ENCODE measurements at places on chromosomes 16 and 17.

DNA sequence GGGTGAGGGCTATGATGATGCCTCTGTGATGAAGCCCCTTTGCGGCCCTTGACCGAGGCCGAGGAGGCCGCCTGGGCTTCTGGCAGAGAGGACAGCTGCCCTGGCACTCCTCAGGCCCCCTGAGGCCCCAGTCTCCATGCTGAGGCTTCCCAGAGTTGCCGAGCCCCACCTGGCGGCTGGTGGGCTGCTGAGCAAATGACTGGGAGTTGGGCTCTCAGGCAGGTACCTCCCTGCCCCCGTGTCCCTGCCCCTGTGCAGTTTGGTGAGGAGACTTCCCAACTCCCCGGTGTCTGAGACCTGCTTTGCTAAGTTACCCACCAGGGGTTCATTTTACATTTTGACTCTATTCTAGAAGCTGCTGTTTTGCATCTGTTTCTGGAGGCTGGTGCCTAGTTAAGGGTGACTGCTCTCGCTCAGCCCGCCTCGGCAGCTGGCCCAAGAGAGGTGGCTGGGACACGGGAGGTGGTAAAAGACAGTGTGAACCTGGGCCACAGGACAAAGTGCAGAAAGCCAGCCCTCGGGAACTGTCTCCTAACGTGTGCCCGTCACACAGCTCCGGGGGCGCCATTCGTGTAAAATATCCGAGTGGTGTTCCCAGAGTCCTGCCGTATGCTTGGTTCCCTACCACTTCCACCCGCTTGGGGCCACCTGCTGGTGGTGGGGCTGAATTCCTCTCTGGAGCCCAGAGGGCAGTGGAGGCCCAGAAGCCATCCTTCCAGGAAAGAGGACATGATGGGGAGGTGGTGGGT lies 134.5 kb downstream of the RAB11FIP4 start:
- DNase-seq: no peak

GRCh38 chr16:47728205-47728604 lies 267.1 kb downstream of the PHKB start:
- no peak for DNase-seq

DNA sequence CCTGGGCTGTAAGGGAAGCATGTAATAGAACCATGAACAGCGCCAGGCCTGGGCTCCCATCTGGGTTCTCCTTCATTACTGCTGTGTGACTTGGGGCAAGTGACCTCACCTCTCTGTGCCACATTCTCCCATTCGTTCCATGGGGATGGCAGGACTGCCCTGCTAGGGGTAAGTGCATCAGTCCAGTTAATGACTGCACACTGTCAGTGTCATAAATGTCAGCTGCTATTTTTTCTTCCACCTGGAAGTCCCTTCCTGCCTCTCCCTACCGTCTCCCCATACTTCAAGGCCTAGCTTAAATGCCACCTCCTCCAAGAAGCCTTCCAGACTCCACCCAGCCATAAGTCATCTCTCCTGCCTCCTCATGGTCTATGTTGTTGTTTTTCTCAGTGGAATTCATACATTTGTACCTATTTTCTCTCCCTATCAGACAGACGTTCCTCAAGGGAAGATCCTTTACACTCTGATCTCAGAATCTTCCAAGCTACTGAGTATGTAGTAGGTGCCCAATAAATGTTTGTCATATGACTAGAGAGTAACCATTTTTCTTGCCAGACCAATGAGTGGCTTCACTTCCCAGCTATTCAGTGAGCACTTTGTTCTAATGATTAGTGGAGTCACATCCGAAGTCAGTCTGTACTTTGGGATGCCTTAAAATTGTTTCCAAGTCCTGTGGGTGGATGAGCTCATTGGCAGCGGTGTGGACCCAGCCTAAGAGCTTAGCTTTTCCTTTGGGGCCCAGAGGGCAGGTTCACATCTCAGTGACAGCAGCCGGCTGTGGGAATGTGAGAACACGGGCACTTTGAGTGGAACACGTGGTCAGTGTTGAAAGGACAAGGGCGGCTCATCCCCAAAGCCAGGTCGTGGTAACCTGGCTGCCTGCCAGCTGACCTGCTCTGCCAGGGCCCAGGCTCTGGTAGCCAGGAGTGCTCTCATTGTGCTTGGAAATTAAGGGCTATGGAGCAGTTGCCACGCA lies 147.5 kb upstream of the GSE1 start:
- DNase-seq: no peak

GRCh38 chr17:32498391-32498790 lies 11.6 kb downstream of the CDK5R1 start:
- no peak for DNase-seq

DNA sequence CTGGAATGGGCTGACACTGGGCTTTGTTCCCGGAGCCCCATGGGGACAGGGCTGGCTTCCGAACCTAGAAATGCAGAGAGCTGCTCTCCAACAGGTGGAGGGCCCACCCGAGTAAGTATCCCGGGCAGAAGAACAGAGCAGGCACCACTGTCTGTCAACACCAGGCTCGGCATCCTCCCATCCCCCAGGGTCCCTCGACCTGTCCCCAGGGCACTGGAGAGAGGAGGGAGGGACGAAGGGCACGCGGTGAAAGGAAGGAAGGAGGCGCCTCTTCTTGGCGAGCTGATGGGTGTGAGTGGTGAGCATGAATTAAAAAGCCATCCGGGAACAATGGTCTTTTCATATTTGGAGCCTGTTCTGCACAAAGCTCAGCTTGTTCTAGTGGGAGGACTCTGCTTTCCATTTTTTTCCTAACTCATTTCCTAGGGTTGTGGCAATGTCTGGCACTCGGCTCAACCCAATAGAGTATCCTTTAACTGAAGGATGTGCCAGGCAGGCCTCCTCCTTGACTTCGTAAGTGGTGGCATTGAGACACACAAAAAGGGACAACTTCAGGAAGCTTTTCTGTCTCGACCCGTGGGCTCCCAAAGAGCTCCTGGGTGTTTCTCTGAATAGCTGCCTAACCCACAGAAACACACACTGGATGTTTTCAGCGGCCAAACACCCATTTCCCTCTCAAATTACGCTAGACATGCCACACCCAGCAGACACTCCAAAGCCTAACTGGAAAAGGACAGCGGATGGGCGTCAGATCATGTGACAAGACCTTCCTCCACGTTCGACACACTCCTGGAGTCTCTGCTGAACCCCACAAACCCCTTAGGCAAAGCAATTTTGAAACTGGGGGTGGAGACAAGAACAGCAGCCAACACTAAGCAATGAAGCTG lies 47.7 kb downstream of the ZFHX3 start:
- DNase-seq: no peak

DNA sequence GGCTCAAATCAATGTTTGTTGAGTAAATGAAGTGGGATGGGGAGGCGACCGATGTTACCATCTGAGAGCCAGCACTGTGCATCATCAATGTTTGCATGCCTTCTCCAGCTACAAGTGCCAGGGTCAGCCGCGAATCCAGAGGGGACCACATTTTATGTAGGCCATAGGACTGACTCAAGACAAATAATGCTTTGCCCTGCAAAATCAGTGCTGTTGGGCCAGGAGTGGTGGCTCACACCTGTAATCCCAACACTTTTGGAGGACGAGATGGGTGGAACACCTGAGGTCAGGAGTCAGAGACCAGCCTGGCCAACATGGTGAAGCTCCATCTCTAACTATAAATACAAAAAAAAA lies 53.1 kb upstream of the WSB1 start:
- no peak for DNase-seq

- no peak for DNase-seq
Measured at GRCh38 chr17:2262135-2262587, 41.4 kb downstream of the SMG6 start.

DNA sequence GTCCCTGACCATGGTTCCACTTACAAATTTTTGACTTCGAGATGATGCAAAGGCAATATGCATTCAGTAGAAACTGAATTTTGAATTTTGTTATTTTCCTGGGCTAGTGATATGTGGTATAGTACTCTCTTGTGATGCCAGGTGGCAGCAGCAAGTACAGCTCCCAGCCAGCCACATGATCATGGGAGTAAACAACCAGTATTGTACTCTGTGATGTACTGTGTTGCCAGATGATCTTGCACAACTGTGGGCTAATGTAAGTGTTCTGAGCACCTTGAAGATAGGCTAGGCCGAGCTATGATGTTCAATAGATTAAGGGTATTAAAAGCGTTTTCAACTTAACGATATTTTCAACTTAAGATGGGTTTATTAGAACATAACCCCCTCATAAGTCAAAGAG lies 250.8 kb downstream of the STX8 start:
- DNase-seq: no peak

GRCh38 chr17:10716218-10716617 lies 13.6 kb downstream of the TMEM220 start:
- DNase-seq: no peak

DNA sequence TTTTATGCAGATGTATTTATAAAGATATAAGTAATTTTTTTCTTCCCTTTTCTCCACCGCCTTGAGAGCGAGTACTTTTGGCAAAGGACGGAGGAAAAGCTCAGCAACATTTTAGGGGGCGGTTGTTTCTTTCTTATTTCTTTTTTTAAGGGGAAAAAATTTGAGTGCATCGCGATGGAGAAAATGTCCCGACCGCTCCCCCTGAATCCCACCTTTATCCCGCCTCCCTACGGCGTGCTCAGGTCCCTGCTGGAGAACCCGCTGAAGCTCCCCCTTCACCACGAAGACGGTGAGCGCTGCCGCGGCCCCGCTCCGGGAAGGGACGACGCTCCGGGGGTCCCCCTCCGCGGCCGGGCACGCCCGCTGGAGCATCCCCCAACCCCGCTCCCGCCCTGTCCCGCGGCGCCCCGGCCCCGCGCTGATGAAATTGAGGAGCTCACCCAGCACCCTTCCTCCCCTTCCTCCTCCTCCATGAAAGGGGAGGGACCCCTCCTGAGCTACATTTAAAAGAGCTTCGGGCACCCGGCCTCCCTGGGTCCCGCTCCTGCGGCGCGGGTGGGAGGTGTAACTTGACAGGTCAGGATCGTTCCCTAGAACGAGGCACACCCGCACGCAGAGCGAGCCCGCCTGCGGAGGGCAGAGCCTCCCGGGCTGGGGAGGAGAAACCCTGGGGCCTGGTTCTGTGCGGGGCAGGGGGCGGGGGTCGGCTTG lies 706 bp downstream of the HLF start:
- DNase-seq: peak; percentile 1

DNA sequence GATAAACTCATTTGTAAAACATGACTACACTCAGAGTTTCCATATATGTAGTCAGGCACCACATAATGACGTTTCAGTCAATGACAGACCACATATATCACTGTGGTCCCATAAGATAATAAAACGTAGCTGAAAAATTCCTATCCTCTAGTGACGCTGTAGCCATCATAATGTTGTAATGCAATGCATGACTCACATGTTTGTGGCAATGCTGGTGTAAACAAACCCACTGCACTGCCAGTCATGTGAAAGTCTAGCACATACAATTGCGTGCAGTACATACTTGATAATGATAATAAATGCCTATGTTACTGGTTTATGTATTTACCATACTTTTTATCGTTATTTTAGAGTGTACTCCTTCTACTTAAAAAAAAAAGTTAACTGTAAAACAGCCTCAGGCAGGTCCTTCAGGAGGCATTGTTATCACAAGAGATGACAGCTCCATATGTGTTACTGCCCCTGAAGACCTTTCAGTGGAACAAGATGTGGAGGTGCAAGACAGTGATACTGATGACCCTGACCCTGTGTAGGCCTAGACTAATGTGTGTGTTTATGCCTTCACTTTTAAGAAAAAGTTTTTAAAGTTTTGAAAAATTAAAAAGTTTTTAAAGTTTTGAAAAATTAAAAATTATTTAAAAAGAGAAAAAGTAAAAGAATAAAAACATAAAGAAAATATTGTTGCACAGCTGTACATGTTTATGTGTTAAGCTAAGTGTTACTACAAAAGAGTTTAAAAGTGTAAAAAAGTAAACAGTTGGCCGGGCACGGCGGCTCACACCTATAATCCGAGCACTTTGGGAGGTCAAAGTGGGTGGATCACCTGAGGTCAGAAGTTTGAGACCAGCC lies 9.0 kb downstream of the STAT5B start:
- DNase-seq: no peak

DNA sequence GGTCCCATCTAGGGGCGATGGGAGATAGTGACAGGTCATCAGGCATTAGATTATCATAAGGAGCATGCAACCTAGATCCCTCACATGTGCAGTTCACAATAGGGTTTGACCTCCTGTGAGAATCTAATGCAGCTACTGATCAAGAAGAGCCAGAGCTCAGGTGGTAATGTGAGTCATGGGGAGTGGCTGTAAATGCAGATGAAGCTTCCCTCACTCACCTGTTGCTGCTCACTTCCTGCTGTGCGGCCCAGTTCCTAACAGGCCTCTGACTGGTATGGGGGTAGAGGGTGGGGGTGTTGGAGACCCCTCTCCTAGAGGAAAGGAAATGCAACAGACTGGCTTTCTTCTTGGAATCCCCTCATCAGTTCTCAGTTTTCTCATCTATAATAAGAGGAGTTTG lies 131.4 kb downstream of the CA10 start:
- no peak for DNase-seq

DNA sequence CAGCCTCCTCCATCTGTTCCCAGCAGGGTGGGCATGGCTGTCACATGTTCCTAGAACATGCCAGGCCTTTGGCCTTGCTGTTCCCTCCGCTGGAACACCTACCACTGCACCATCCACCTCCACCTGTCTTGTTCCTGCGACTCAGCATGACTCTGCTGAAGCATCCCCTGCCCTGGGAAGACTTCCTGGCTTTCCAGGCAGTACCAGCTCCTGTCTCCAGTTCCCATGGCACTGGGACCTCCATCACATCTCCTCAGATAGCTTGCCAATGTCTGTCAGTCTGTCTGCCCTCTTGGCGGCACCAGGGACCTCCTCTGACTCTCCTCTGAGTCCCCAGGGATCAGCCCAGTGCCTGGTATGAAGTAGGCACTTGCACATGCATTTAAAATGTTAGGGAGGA lies 15.7 kb downstream of the PDP2 start:
- DNase-seq: no peak

Data from effector CD8-positive, alpha-beta T cell (primary cell).